ENCODE measurements at places on chromosomes 4 and X.

- DNase-seq: peak; percentile 39
Observed at GRCh38 chr4:3387943-3388361, 53.8 kb upstream of the HGFAC start.

DNA sequence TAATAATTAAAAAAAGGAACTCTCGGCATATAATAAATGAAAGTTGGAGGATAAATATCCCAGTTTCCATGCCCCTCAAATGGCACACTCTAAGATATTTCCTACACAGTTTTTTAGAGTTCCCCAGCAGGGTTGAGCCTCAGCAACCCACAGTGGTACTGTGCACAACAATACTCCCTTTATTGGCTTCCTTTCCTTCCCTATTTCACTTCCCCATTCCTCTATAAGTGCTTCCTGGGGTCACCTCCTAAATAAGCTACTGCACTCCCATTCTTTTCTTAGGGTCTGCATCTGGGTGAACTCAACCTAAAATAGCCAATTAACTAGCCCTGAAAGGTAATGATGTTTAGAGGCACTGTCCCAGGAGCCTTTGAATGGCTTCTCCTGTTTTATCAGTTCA lies 76.4 kb upstream of the NHS start:
- DNase-seq: no peak

- no peak for DNase-seq
Observed at GRCh38 chr4:17132226-17132625, 233.8 kb upstream of the LDB2 start.

DNA sequence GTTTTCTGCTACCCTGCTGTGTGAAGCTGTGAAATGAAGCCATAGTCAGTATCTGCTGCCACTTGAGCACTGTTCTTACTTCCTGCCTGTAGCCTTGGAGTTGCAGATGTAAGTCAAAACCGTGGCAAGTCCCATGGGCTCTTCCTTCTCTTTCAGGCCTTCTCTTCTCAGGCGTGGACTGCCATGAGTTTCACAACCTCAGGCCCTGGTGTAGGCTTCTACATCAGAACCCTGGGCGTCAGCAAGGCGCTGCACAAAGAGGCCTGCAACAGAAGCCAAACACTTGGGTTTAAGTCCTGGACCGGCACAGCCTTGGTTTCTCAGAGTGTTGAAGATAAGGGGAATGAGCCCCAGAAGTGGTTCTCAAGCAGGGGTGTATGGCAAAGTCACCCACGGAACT lies 2.5 kb downstream of the ZNF518B start:
- no peak for DNase-seq

GRCh38 chr4:67764183-67764582 lies 10.0 kb upstream of the GNRHR start:
- DNase-seq: no peak

GRCh38 chr4:126532527-126532926 lies 1100.2 kb upstream of the INTU start:
- no peak for DNase-seq

DNA sequence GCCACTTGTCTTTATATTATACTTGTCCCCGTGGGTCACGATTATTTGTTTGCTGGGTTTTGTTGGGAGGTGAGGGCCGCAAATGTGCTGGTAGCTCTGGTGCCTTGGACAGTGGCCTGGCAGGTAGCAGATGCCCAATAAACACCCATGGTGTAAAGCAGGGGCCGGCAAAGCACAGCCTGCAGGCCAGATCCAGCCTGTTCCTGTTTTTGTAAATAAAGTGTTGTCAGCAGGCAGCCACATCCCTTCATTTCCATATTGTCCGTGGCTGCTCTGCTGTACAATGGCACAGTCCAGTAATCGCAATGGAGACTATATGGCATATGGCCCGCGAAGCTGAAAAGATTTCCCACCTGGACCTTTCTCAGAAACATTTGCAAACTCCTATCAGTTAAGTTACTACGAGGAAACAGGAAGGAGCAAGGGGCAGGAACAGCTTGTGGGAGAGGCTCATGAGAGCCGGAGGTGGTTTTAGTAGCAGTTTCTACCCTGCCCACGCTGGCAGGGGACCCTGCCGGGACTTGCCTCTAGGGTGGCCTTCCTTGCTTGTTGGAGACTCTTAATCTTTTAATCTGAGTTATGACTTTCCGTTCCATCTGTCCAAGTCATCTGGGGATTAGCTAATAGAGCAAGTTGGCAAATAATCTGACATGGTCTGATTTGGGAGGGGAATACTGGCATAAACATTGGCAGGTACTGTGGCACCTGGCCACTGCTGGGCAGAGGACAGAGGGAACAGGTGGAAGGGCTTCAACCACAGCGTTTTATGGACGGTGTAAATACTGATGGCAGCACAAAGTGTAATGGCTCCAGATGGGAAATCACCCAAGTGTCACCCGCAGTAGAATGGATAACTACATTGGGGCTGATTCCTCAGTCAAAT lies 19.6 kb downstream of the CLCN4 start:
- DNase-seq: no peak

DNA sequence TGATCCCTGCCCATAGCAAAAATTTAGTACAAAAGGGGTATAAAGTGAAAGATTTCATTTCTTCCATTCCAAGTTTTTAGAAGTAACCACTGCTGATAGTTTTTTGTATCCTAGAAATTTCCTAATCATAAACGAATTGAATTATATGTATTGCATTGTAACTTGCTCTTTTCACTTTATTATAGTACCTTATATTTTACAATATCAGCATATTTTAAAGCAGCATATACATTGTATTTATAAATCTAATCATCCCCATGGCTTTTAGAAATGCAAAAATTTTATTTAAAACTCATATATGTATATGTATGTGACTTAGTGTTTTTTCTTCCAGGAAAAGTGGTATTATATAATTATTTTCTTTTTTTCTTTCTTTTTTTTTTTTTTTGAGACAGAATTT lies 27.7 kb downstream of the STAG2 start:
- no peak for DNase-seq

DNA sequence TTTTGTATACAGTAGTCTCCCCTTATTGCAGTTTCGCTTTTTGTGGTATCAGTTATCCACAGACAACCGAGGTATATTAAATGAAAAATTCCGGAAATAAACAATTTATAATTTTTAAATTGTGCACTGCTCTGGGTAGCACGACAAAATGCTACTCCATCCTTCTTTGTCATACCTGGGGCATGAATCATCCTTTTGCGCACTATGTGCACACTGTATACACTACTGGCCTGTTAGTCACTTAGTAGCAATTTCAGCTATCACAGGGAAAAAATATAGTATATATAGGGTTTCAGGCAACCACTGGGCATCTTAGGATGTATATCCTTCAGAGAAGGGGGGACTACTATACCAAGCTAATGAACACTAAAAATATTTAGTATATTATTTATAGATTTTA lies 198.8 kb upstream of the FAT4 start:
- no peak for DNase-seq

DNA sequence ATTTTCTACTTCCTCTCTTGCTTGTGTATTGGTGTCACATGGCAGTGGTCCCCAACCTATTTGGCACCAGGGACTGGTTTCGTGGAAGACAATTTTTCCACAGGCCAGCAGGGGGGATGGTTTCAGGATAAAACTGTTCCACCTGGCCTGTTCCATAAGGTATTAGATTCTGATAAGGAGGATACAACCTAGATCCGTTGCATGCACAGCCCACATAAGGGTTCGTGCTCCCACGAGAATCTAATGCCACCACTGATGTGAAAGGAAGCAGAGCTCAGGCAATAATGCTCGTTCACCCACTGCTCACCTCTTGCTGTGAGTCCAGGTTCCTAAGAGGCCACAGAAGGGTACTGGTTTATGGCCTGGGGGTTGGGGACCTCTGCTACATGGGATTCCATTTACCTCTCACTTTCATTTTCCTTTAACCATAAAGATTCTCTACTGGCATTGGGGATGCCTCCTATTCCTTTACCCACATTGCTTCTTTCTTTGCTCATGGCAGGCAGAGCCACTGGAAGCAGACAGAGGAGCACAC lies 38.1 kb downstream of the SEC31A start:
- DNase-seq: peak; percentile 8

DNA sequence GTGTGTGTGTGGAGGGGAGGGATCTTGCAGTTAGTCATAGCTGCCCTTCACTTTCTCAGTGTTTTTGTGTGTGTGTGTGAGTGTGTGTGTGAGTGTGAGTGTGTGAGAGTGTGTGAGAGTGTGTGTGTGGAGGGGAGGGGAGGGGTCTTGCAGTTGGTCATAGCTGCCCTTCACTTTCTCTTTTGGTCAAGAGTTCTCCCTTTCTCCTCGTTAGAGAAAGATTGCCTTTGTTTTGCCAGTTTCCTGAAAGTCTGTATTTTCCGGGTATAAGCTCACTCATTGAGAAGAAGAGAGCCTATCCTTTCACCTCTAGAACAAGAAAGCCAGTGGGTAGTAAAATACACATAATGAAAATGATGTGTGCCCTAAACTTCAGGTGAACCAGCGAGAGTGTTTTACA lies 75.2 kb upstream of the ENPP6 start:
- DNase-seq: no peak

DNA sequence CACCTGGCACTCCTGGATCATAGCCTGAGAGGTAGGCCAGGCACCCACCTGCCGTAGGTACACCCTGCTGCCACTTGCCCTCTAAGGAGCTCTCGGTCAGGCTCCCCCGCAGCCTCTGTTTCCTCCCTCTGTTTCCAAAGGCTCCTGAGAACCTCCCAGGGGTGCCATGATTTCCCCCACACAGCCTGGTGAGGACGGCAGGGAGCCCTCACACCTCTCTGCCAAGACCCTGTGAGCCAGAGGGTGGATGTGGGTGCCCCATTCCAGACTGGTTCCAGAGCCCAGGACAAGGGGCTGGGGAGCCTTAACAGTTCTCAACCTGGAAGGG lies 1.6 kb upstream of the ABLIM2 start:
- DNase-seq: no peak

GRCh38 chrX:109384699-109385098 lies 97.2 kb downstream of the GUCY2F start:
- peak; percentile 3 for DNase-seq

DNA sequence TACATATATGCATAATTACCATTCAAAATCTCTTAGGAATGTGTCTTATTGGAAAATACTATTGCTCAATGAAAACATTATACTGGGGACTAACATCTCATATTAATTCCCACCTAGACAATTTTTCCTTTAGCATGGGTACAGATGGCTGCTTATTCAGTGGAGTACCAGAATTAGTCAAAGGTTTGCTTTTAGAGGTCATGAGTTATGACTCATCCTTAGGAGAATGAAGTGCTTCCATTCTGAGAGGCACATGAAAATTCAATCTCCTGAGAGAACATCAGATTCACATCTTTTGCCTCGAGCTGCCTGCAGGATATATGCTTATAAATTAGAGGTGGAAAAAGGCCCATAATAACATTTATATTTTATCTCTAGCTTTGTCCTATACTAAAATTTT lies 378.0 kb upstream of the DMD start:
- no peak for DNase-seq

- DNase-seq: no peak
Observed at GRCh38 chr4:78809928-78810835, 34.0 kb downstream of the BMP2K start.

DNA sequence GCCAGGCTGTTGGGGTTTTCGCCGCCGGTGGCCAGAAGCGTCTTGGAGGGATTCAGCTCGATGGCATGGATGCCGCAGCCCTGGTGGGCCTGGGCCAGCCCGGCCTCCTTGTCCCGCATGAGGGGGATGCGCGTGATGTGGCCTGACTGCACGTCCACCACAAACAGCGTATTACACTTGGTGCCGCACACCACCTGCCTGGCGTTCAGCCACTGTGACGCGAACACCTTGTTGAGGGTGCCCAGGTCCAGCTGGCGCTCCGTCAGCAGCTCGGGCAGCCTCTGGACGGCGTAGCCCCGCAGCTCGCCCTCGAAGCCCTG lies 728 bp downstream of the DCAF12L2 start:
- no peak for DNase-seq

- DNase-seq: peak; percentile 60
Observed at GRCh38 chr4:139556724-139557555, 921 bp upstream of the SETD7 start.

DNA sequence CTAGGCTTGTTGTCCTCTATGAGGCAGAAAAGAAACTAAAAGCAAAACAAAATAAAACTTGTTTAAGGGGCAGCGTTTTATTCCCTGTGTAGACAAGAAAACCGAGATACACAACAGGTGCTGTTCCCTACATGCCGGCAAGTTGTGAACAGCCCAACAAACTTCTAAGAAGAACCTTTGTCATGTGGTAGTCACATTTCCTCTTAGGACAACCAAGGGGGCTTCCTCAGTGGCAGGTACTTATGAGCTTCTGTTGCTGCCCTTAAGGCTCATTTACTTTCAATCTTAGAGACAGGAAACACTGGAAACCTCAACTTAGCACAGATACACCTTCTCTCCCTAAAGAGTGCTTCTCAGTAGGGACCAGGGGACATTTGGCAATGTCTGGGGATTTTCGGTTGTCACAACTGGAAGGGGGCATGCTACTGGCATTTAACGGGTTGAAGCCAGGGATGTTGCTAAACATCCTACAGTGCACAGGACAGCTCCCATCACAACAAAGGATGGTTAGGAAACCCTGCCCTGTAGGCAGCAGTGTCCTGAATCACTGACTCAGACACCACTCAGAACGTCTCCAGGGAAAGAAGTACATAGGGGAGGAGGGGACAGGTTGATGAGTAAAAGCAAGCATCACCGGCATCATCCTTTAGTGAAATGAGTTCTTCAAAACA lies 111.0 kb downstream of the ASB9 start:
- no peak for DNase-seq

DNA sequence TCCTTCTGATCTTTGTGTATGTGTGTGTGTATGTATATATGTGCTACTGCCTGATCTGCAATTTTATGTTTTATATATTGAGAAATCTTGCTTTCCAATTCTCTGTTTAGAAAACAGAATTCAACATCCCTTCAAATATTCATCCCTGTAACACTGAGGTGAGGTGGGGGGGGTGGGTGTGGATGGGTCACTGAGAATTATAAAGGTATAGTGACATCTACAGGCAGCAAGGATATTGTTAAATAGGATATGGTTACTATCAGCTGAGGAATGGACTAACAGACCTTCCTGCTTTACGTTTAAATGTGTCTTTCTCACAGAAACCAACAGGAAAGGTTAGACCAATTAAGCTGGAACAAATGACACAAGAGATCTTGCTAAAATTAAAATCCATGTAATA lies 19.0 kb upstream of the MAGEB2 start:
- no peak for DNase-seq

GRCh38 chr4:153509724-153510123 lies 43.6 kb downstream of the TMEM131L start:
- no peak for DNase-seq

GRCh38 chrX:9997524-9997923 lies 30.4 kb downstream of the CLDN34 start:
- no peak for DNase-seq

DNA sequence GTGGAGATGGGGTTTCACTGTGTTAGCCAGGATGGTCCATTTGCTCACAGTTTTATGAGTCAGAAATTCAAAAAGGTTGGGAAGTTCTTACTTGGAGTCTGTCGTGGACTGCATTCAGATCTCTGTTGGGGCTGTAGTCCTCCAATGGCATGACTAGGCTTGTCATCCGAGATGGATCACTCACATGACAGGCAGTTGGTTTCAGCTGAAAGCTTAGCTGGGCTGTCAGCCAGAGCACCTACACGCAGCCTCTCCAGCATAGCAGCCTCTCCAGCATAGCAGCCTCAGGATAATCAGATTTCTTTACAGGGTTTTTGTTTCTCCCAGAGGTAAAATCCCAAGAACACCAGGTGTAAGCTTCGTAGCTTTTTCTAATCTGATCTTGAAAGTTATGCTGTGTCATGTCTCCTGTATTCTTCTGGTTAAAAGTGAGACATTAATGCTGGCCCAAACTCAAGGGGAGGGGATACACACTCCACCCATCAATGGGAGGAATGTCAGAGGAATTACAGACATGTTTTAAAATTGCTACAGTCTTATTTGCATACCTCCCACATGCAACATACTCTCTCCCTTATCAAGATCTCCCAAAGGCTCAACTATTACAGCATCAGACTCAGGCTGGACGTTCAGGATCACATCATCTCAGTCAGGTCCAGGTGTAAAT lies 31.6 kb upstream of the SOD3 start:
- DNase-seq: no peak
